ENCODE measurements at places on chromosomes 1 and 21.

GRCh38 chr1:228198977-228199590, 8.8 kb upstream of the OBSCN start:
- DNase-seq = no peak

- DNase-seq = no peak
Measured at GRCh38 chr1:88311265-88311664, 372.8 kb upstream of the PKN2 start.

- DNase-seq = no peak
Measured at GRCh38 chr1:164560121-164560541, 1.1 kb downstream of the PBX1 start.

DNA sequence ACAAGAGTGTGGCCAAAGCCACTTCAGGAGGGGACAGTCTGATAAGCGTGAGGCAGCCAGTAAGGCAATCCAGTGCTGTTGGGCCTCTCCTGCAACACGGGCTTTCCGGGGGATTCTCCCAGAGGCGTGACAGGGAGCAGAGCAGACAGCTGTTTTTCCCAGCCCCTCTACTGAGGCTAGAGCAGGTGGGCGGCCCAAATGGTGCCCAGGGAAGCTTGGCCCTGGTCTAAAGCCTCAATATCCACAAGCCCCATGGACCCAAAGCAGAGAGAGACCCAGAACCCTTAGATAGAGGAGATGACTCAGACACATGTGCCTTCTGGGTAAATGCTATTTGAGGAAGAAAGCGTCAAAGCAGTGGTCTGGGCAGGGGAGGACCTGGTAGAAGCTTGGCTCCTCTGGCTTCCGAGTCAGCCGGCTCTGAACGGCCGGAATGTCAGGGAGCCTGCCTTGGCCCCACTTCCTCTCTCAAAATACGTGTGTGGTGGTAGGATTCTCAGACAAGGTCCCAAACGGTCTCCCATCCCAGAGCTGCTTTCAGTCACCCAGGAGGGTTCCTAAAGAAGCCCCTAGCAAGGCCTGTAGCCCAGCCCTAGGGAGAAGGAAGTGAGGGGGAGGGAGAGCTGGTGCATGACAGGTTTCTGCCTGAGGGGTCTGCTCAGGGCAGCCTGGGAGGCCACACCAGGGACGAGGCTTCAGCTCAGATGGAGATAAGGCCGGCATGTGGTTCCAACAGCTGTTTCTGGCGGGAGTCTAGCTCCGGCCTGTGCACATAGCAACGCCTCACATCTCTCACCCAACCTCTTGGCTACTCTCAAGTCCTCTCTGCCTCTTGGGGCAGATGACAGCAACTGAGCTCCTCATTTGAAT, 28.8 kb downstream of the PIK3C2B start:
- no peak for DNase-seq

DNA sequence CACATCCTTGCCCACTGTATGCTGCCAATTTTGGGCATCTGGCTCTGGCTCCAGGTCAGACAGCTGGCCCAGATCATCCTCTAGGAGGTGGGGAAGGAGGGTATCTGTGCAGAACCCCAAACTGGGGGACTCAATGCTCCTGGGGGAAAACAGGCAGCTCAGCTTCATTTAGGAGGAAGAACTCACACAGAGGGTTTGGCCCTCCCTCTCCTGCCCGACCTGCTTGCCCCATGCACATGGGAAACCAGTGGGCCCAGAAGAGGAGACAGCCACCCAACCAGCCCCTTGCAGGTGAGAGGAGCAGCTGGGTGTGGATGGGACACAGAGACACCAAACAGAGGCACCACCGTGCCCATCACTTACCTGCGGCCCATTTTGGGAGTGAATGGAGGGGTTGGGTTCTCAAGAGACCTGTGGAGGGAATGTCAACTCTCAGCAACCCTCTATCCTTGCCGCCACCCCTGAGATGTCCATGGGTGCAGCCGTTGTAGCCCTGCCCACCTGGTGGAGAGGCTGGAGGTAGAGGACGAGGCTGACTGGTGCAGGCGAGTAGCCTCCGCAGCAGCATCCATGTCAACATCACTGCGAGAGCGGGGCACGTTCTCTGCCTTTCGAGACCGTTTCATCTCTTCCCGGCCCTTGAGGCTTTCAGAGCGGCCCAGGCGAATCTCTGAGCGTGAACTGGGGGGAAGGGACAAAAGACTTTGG, 27.5 kb downstream of the LRRC71 start:
- DNase-seq = no peak

- peak; percentile 28 for DNase-seq
Measured at GRCh38 chr1:156128654-156129597, 14.4 kb downstream of the LMNA start.

GRCh38 chr1:155093911-155094621, 15.4 kb downstream of the EFNA3 start:
- peak; percentile 38 for DNase-seq

DNA sequence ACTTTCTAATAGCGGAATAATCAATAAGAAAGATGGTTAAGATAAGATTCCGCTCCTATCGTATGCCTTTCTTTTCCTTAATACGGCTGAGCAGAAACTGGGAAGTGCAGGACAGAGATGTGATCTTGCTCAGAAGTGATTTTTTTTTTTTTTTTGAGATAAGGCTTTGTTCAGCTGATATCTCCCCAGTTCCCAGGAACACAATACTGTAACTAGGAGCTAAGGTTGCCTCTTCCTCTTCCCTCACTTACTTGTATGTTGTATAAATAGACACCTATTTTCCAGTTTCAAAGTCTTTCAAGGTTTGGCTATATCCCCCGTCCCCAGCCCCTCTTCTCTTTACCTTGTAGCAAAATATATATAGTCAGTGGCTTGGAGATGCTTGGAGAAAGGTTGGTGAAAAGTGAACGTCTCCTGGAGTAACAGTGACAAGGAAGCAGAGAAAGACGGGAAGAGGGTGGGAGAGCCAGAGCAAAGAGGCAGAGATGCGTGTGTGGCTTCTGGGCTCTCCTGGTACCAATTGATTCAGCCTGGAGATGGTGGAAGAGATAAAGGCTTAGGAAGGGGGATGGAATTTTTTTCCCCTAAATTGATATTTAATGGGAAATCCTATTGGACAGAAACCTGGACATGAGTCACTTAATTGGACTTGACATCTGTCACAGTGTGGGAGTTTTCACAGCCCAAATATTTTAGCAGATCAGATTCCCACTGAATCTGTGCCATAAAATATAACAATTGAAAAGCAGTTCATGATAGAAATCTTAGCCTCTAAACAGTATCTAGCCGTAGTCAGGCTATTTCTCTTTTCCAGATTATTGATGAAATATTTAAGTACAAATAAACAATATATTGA, at the start of gene NHLH2:
Gene NHLH2 (minus strand): TSS at position 522 of the 856 bp plus-strand sequence. CDS start 2,754 bp downstream, outside the sequence.
- no peak for DNase-seq

DNA sequence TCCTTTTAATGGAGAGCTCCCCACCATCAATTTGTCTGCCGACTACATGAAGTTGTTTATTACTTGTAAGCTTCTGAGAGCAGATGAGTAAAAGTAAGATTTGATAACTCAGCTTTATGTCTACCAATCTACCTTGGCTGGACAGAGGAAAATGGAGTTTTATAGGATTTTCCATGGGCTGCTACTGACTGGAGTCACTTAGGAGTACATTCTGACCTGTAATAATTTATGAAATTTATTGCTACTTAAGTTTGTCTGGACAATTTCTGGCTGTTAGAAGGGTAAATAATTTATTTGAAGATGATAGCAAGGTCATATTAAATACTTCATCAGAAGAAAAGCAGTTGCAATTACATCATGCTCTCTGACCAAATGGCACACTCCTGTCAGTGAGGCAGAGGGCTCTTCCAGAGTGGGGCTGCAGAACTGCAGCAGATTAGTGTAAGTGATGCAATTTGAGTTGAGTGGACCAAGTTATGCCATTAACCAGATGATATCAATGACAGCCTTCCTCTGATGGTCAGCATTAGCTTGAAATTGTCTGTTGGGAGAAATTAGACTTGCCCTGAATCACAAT, 736.7 kb upstream of the PTBP2 start:
- no peak for DNase-seq

All from CD4-positive, alpha-beta T cell treated with Interleukin-10 for 1 hour (primary cell).